Stomach (tissue), 19 donors: ENCODE measurements at places on chromosomes 12 and 14.
A peak's percentile ranks its signal among the peaks of the same experiment; 100 is the strongest.

DNA sequence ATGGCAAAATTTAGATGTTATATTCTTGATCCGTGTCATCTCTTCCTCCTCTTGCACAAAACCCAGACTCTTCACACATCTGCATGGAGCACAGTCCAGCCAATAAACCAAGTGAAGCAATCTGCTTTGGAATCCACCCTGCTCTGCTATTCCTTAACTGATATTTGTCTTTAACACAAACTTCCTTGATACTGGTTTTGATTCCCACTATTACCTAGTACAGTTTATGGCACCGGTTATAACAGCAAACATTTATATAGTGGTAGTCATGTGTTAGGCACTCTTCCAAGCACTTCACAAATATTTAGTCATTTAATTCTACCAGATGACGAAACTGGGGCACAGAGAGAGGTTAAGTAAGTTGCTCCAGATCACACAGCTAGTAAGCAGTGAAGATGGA lies 12.5 kb downstream of the STYK1 start:
- H3K27ac ChIP-seq: peak overlapping the region; percentile 20
- DNase-seq: peak; percentile 18
- H3K36me3 ChIP-seq: no peaks in the 10 kb centered on the region
- no peak overlapping the region for H3K4me3 ChIP-seq
- H3K27me3 ChIP-seq: no peaks in the 10 kb centered on the region

DNA sequence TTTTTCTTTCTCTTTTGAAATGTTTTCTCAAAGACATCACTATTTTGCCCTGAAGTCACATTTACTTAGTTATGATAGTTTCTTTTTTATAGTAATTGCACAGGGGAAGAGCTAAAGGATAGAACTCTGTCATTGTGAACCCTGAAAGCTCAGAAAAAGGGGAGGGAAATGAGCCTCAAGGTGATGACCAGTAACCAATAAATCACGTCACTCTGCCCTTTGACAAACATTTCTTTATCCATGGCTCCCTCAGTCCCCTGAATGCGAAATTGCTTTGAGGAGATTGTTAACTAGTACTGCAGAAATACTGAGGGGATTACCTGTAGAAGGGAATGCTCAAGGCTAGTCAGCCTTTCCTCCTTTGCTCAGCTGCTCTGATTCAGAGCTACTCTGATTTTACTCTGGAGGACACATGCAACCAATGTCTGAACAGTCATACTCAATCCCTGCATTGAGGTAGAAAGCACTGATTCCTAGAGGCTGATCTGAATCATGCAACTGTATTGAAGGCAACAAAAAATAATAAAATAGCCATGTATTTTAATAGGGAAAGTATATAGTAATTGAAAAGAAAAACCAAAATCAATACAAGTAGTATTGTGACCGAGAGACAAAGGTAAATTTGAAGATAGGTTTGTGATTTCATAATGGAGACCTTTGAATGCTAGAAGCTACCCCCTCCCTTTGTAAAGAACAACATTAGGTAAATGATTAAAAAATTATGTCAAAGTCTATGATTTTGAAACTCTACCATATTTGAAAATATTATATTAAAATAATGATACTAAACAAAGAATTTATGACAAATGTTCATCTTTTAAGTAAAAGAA lies 24.7 kb downstream of the SLCO1B1 start:
- H3K4me1 ChIP-seq: no peaks in the 10 kb centered on the region
- no peak overlapping the region for H3K4me3 ChIP-seq
- no peak overlapping the region for H3K27ac ChIP-seq
- H3K27me3 ChIP-seq: no peaks in the 10 kb centered on the region

- H3K27ac ChIP-seq: no peak overlapping the region
- no peaks in the 10 kb centered on the region for H3K36me3 ChIP-seq
- H3K4me3 ChIP-seq: no peak overlapping the region
- peak; percentile 51 for DNase-seq
- H3K27me3 ChIP-seq: no peaks in the 10 kb centered on the region
- no peaks in the 10 kb centered on the region for H3K4me1 ChIP-seq
These were observed 160.9 kb upstream of the EEA1 start for GRCh38 chr12:93089805-93090569.

- no peaks in the 10 kb centered on the region for H3K36me3 ChIP-seq
- no peaks in the 10 kb centered on the region for H3K4me1 ChIP-seq
- no peak for DNase-seq
- no peak overlapping the region for H3K4me3 ChIP-seq
- H3K27ac ChIP-seq: no peak overlapping the region
- H3K27me3 ChIP-seq: no peaks in the 10 kb centered on the region
These were observed 315.9 kb downstream of the BMP4 start for GRCh38 chr14:53640695-53641094.

- H3K27ac ChIP-seq: peak overlapping the region; percentile 65
- no peak for DNase-seq
- peaks cover 87% of the 10 kb centered on the region for H3K4me1 ChIP-seq
These were observed 5.6 kb downstream of the HIP1R start for GRCh38 chr12:122840580-122841513.

GRCh38 chr12:102503056-102503681 lies 22.8 kb upstream of the IGF1 start:
- peak overlapping the region; percentile 7 for H3K27ac ChIP-seq
- H3K4me1 ChIP-seq: no peaks in the 10 kb centered on the region
- DNase-seq: no peak
- no peaks in the 10 kb centered on the region for H3K27me3 ChIP-seq

GRCh38 chr14:76576047-76576741 lies 185.1 kb upstream of the VASH1 start:
- no peak for DNase-seq
- no peaks in the 10 kb centered on the region for H3K4me1 ChIP-seq
- no peak overlapping the region for H3K4me3 ChIP-seq
- no peak overlapping the region for H3K27ac ChIP-seq

GRCh38 chr14:98008381-98009113 lies 1211.4 kb downstream of the VRK1 start:
- no peaks in the 10 kb centered on the region for H3K4me1 ChIP-seq
- no peak for DNase-seq

DNA sequence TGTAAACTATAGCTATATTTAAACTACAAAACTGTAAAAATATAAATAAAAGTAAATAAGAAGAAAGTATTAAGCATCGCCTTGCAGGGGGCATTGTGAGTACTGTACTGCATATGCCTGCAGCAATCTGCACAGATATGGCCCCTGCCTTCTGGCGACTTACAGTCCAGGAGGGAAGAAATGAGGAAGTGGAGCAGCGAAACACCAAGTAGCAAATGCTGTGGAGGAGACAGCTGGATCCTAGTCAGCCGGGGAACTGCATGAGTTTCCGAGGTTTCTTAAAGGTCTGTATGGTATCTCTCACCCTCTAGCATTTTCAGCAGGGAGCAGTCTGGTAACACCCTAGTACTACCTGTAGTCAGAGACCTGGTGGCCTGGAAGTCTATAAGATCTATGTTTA lies 256.9 kb downstream of the CACNA1C start:
- DNase-seq: no peak
- H3K4me3 ChIP-seq: no peak overlapping the region
- H3K4me1 ChIP-seq: no peaks in the 10 kb centered on the region
- no peaks in the 10 kb centered on the region for H3K36me3 ChIP-seq
- no peaks in the 10 kb centered on the region for H3K27me3 ChIP-seq
